Right forelimb (tissue), 1 donor: ENCODE measurements at places on chromosomes 7 and 10.

GRCh38 chr10:61068471-61068870, 124.5 kb upstream of the RHOBTB1 start:
- DNase-seq: no peak

GRCh38 chr7:90256778-90257177, 11.8 kb downstream of the CFAP69 start:
- no peak for DNase-seq

DNA sequence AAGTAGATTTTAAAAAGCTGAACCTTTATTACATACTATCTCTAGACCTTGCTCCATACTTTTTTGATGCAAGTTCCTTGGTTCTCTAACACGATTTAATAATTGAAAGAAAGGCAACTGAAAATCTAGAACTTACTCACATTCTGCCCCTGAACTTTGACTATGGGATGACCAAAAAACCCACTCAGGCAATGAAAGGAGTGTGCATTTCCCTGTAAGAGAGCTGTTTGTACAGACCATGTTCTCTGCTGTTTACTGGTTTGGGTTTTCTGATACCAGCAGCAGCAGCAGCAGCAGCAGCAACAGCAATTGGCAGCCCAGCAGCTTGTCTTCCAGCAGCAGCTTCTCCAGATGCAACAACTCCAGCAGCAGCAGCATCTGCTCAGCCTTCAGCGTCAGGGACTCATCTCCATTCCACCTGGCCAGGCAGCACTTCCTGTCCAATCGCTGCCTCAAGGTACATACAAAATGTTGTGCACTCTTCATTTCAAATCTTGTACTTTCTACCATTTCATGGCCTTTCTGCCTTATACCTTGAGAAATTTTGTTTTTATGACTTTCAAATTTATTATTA, 216.7 kb downstream of the FOXP2 start:
- DNase-seq: no peak

DNA sequence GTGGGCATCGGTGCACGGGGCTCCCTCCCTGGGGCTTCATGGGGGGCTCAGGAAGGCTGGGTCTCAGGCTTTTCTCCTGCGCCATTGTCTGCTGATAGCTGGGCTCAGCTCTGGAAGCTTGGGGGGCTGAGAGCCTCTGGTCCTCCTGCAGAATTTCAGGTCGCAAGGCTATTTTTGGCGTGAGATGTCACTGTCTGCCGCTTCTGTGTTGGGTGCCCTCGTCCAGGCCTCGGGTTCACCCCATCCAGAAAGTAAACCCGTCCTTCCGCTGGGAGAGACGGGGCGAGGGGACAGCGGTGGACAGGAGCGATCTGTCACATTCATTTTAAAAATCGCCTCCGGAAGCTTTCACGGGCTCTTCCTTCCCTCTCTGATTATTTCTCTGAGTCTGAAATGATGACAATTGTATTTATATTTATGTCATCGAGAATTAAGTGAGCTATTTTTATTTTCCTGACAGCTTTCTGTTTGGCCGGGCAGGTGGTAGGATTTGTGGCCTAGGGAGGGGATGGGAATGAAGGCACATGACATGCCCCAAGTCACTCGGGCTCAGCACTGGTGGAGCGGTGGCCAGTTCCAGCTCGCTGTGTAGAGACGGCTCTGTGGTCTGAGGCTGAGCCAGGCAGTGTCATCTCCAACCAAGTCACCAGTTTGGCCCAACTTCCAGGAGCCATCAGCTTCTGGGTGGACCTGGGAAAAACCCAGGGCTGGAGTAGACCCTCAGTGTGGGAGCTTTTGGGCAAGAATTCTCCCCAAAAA, 40.7 kb upstream of the AP5Z1 start:
- no peak for DNase-seq

- DNase-seq: no peak
Measured at GRCh38 chr7:29150856-29151255, 4.5 kb upstream of the CPVL start.

DNA sequence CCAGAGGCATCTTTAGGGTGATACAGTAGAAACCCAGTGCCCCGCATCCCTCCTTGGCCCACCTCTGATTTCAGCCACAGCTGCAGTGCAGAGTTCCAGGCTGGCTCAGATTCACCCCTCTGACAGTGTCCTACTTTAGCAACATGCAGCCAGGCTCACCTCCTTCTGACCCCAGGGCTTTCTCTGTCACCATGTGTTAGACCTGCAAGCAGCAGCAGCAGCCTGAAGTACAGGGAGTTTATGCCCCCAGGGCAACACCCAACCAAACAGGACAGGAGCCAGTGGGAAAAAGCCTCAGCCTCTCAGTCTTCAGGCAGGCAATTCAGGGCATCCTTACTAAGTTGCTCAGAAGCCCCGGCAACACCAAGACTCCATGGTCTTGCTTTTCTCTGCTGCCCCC, 109.0 kb upstream of the PLXNA4 start:
- DNase-seq: no peak

DNA sequence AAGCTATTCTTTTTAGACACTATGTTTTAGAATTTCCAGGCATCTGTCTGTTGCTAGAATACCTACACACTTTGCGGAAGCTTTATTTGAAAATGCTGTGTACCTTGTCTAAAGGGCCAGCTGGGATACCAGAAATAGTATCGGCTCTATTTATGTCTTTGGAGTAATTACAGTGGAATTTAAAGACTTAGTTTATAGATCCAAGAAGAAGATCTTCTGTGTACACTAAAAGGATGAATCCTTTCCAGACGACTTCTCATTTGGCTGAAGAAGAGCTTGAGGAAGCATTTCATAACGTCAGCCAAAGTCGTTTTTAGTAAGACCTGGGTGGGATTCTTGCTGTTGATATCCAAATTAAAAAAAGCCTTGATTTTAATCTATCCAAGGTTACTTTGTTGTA, 365.9 kb downstream of the INHBA start:
- DNase-seq: no peak

- no peak for DNase-seq
Measured at GRCh38 chr7:98399462-98399861, 1.4 kb downstream of the BAIAP2L1 start.

DNA sequence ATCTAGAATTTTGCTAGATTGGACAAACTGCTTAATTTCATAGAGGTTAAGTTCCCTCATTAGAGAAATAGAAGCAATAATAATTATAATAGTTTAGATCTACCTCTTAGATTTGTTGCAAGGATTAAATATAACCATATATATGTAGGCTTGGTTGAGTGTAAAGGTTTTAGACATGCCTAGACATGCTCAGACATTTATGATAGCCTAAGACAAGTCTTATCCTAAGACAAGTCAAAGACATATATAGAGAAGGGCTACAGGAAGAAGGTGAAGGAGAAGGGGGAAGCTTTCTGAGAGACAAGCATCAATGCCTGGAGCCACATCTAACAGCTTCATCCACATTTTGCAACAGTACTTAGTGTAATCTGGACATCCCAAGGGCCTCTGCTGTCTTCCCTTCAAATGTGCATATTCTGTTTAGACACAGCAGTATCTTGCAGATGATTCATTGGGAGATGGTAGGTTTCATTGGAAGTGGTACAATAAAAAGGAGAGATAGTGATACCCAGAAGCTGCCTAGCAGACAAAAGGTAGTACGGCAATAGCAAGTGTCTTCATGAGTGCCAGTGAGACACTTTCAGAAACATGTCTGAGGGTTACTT, 146.5 kb downstream of the HGF start:
- no peak for DNase-seq

DNA sequence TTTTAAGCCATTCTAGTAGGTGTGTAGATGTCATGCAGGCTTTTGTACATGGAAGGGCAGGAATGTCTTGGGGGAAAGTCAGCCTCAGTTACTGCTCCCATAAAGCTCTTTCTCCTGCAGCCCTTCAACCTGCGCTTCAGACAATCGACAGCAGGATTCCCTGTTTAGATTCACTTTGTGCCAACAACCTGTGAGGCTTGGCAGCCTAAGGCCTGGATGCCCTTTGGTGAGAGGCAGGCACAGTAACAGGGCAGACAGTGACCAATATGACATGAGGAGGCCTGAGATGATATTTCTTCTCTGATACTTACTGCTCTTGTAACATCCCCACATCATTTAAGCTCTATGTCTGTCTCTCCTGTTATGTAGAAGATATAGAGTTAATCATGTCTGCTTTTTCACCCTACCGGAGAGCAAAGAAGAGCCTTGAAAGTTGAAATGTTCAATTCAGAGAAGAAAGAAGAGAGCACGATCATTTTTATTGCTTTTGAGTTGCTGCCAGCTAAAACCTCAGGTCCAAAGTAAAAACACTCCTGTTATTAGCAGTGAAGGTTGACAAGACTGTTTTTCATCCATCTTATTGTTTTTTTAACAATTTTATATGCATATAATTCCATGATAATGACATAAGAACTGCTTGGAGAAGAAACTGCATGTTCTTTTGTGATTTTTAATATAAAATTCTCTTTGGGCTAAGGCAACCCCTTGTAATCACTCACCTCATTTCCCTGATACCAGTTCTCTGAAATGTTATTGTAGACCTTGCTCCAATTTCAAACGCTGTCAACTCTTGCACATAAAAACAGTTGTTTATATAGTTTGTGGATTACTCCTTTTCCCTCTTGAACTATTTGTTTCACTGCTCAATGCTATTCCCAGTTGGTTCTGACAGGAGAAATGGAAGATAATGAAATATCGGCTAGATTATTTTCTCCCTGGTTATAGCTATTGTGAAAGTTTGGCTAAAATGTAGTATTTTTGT, 140.9 kb downstream of the GALNT17 start:
- no peak for DNase-seq

DNA sequence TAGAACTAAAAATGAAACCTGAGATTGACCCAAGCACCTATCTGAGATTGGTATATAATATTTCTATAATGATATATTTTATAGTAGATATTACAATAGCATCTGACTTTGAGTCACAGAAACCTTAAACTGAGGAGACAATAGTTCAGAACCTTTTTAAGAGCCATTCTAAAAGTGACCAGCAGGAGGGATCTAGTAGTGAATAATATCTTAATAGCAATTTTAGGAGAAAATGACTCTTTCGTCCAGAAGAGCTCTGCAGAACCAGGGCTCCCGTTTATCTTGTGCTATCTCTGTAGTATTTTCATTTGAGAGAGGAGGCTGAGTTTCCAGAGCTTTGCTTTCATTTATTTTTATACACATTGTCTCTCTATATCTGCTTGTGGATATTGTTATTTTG, 68.1 kb downstream of the PODXL start:
- DNase-seq: no peak

- no peak for DNase-seq
Measured at GRCh38 chr10:63644418-63645142, 123.4 kb downstream of the REEP3 start.

DNA sequence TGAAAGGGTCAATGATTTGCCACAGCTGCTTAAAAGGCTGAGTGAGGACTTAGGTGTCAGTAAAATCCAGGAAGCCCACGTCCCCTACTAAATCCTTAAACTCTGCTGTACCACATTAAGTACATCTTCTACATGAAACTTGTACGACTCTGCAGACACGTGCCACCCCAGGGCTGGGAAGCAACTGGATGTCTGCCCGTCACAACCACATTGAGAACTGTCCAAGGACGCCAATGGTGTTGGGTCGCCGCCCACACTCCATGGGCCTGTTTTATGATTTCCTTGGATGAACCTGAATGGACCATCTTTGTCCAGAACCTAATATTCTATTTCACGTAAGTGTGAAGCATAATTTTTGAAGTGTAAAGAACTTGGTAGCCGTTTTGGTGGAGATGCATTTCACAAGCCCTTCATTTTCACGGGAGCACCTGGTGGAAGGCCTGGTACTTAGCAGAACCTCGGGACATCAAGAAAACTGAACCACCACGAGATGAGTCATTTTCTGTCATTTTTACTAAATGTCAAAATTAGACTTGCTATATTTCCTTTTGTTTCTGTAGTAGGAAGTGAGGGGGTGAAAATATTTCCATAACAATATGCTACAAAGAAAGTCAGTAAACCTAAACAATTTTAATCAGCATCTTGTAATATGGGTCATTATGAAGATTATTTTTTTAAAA, 134.9 kb downstream of the SFMBT2 start:
- DNase-seq: no peak

DNA sequence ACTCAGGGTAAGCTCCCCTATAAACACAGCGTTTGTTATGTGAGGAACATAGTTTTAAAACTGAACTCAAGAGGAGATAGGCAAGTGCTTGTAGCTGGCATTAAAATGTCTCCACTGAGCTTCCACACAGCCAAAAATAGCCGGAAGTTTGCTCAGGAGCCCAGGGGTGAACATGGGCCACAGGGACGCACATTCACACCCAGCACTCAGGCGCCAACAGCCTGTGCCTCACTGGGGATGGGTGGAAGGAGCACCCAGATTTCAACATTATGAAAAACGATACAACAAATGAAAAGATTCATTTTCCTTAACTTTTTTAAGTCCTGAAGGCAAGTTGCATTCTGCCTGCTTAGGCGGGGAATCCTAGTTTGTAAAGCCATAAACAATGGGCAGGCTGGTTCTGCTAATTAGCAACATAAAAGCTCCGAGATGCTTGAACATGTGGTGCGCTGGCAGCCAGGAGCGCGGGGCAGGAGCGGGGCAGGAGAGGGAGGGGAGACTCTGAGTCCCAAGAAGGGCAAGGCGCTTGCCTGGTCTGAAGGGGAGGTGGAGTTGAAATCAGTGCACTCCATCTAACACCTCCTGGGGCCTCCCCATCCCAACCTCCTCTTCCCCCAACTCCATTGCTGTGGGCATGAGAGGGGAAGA, 235.9 kb downstream of the COBL start:
- no peak for DNase-seq

DNA sequence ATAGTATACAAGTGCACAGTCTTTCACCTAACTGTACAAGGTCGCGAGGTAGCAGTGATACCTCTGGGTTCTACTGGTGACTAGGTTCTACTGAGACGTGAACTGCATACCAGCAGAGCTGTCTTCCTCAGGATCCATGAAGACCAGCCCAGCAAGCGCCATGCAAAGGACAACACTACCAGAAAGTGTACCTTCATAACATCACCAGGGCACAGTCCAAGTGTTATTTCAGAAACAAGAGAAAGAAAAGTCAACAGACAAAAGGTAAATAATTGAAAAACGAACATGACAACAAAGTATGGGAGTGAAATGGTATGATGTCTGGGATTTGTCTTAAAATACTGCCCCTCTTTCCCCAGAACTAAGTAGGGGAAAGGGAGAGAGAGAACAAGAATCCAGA, 141.1 kb upstream of the ASAH2 start:
- DNase-seq: no peak

DNA sequence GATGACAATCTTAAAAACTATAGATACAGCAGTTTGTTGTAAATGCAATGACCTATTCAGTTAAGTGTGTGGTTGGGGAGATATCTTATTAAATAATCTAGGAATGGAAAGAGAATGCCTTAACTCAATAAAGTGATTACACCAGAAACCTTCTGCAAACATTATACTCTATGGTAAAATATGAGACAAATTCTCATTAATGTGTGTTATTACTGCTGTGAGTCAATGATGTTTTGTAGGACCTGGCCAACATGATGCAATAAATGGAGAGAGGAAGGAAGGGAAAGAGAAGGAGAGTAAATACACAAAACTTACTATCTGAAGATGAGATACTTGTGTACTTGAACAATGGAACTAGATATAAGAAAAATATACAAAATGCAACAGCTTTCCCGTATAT, 25.1 kb downstream of the MKX start:
- no peak for DNase-seq

GRCh38 chr10:109205929-109206585, 717.3 kb downstream of the XPNPEP1 start:
- DNase-seq: no peak
